ENCODE measurements at places on chromosomes 4 and X.

DNA sequence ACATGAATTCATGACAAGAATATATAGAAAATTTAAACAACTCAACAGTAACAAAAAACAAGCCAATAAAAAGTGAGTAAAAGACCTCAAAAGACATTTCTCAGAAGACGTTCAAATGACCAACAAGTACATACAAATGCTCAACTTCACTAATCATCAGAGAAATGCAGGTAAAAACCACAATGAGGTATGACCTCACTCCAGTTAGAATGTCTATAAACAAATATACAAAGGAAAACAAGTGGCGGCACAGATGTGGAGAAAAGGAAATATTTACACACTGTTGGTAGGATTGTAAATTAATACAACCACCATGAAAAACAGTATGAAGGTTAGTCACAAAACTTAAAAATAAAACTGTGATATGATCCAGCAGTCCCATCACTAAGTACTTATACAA, 1033.1 kb downstream of the RAPGEF2 start:
- DNase-seq: no peak
- no peaks in the 10 kb centered on the region for H3K36me3 ChIP-seq
- H3K4me1 ChIP-seq: no peaks in the 10 kb centered on the region

GRCh38 chr4:20074450-20074849, 177.3 kb upstream of the SLIT2 start:
- no peak overlapping the region for H3K4me3 ChIP-seq
- H3K4me1 ChIP-seq: no peaks in the 10 kb centered on the region
- no peak for DNase-seq
- no peaks in the 10 kb centered on the region for H3K36me3 ChIP-seq
- H3K27me3 ChIP-seq: no peaks in the 10 kb centered on the region
- no peak overlapping the region for H3K27ac ChIP-seq

GRCh38 chr4:15063341-15063740, 61.1 kb downstream of the CPEB2 start:
- no peak overlapping the region for H3K4me3 ChIP-seq
- DNase-seq: no peak
- H3K27me3 ChIP-seq: no peaks in the 10 kb centered on the region

DNA sequence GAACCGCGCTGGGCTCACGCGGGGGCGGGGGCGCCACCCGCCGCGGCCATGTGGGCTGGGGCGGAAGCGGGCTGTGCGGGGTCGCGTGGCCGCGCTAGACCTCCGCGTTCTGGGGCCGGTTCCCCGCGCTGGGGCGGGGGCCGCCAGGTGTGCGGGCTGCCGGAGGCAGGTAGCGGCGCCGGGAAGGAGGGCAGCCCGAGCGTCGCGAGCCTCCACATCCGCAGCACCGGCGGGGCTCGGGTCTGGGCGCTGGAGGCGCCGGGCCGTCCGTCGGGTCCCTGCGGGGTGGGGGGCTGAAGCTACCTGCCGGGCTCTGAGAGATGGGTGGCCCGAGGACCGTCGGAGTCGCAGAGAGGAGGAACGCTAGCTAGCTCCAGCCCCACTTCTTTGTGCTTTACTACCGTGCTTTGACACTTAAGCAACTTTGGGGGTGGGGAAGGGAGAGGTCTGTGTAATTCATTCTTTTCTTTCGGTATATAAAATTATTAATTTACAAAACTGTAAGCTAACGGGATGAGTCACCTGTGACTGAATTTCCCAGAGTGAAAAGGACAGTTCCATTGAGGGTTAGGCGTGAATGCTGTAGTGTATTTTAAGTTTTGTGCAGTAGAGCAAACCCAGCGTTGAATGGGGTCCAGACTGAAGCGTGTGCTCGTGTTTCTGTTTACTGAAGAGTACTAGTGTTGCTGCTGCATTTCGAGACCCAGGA, 689 bp downstream of the METAP1 start:
- no peaks in the 10 kb centered on the region for H3K27me3 ChIP-seq
- H3K36me3 ChIP-seq: no peaks in the 10 kb centered on the region
- H3K4me1 ChIP-seq: peaks cover 14% of the 10 kb centered on the region
- peak overlapping the region; percentile 95 for H3K4me3 ChIP-seq
- DNase-seq: peak; percentile 22

- no peak overlapping the region for H3K4me3 ChIP-seq
- no peaks in the 10 kb centered on the region for H3K4me1 ChIP-seq
- H3K27me3 ChIP-seq: no peaks in the 10 kb centered on the region
- peak overlapping the region; percentile 37 for H3K27ac ChIP-seq
Measured at GRCh38 chr4:55178226-55179005, 53.0 kb upstream of the KDR start.

GRCh38 chrX:17448188-17448587, 73.2 kb downstream of the NHS start:
- no peak overlapping the region for H3K4me3 ChIP-seq
- H3K36me3 ChIP-seq: no peaks in the 10 kb centered on the region
- no peak for DNase-seq
- no peaks in the 10 kb centered on the region for H3K4me1 ChIP-seq

GRCh38 chr4:129335818-129336217, 239.9 kb downstream of the C4orf33 start:
- H3K27ac ChIP-seq: no peak overlapping the region
- H3K4me3 ChIP-seq: no peak overlapping the region
- no peaks in the 10 kb centered on the region for H3K36me3 ChIP-seq
- H3K27me3 ChIP-seq: no peaks in the 10 kb centered on the region

GRCh38 chr4:82903737-82904136, 3.2 kb downstream of the THAP9 start:
- peaks cover 13% of the 10 kb centered on the region for H3K4me1 ChIP-seq
- DNase-seq: no peak
- H3K4me3 ChIP-seq: no peak overlapping the region
- no peaks in the 10 kb centered on the region for H3K27me3 ChIP-seq
- no peak overlapping the region for H3K27ac ChIP-seq

DNA sequence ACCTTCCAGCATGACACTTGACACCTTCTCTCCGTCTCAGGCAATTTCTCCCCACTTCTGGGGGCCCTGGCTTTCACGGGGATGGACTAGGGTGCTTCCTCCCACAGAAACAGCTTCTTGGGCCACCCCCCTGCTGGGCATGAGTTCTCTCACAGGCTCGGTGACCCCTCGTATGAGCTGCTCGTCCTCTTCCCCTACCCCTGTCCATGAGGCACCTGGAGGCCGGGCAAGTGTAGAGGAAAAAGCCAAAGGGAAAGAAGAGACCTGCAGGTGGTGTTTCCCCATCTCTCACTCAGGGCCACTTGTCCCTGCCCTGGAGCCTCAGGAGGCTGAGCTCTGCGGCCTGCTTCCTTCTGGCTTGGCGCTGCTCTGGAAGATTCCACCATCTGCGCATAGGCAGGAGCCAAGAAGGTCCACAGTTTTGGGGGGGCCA, 1.9 kb upstream of the RGS12 start:
- H3K4me3 ChIP-seq: no peak overlapping the region
- H3K27ac ChIP-seq: peak overlapping the region; percentile 96
- H3K4me1 ChIP-seq: peaks cover 14% of the 10 kb centered on the region
- no peaks in the 10 kb centered on the region for H3K36me3 ChIP-seq

DNA sequence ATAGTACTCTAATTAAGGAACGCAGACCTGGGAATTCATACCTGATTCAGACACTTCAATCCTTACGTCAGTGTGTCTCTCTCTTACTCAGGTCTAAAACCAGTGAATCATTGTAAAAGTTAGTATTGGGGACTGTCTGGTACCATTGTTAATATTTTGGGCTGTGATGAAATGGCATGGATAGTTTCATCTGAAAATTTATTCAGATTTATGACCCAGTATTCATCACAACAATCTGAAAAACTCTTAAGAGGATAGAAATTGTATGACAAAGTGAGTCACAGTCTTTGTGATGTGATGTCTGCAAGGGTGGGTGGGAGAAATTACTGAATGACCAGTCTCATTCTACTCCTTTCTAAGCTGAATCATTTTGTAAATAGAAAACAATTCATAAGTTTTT, 10.3 kb downstream of the FGF2 start:
- H3K36me3 ChIP-seq: no peaks in the 10 kb centered on the region
- H3K27ac ChIP-seq: no peak overlapping the region
- DNase-seq: no peak

Data from upper lobe of left lung (tissue), 6 donors.